ENCODE measurements at places on chromosomes 13 and 19.

- no peak for DNase-seq
Observed at GRCh38 chr13:51588406-51588949, 4.2 kb downstream of the WDFY2 start.

DNA sequence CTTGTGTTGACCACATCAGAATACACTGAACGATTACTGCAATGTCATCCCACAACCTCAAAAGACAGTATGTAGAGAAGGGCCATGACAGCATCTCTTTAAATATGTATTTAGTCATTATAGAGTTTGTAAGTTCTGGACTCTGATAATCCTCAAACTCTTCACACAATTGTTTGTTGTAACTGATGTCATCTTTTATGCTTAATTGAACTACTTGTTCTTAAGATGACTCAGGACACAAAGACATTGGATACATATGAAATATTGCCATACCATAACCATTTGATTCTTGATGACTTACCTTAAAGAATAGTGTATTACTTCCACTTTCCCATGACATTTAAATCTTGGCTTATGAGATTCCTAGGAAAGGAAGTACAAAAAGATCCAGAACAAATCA, 347.6 kb downstream of the KLF5 start:
- DNase-seq: no peak

DNA sequence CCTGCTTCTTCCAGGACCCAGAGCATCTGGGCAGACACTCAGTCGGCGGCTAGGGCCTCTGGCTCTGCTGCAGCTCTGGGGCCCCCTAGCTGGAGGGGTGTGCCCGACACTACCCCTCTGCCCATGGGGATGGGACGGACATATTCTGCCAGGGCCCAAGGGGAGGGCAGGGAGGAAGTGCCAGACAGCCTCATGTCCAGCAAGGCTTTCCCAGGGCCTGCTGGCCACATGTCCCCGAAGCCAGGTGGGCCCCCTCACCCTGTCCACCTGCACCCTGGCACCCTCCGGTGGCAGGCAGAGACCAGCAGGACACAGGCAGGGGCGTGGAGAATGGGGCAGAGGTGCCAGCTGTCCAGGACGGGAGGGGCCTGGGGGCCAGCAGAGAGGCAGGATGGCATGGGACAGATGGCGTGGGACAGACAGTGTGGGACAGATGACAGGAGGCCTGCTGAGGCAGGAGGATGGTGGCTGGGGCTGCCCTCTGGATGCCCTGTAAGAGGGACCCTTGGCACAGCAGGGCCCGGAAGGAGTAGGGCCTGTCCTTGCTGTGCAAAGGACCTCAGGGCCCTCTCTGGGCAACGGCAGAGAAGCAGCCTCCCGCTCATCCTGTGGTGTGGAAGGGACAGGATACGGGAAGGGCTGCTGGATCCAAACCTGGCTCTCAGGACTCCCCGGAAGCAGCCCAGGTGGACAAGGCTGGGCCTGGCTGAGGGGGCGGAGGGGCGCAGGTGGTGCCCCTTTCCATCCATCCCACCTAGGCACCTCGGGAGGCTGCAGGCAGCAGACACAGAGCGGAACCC, 29.1 kb downstream of the CEBPG start:
- no peak for DNase-seq

DNA sequence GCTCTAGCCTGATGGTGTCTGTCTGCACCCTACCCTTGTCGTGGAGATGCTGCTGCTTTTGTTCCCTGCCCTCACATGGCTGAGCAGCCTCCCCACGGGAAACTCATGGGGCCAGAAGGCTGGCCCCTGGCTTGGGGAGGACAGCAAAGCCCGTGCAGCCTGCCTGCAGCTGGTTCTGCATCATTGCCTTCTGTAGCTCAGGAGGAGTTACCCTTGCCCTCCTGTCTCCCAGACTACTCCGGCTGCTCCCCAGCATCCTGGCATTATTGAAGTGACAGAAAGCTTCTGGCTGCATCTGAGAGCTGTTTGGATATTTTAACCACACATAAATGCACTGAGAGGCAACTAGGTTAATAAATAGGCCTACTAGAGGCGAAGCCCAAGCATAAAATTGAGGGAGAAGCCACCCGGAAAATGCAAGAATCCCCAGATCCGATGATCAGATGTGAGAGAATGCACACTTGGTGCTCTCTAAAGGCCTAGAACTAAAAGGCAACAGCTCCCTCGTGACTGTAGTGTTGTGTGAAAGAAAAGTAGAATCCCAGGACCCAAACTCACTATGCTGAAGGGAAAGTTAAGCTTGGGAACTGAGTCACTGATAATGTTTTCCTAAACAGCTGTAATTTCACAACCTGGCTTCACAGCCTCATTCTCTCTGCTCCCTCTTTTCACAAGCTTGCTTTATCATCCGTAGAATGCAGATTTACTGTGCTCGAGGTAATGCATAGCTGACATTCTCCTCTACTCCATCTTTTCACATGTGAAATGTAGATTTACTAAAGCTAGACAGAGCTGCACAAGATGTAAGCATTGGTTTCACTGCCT, 110.8 kb downstream of the TNFRSF19 start:
- DNase-seq: no peak

DNA sequence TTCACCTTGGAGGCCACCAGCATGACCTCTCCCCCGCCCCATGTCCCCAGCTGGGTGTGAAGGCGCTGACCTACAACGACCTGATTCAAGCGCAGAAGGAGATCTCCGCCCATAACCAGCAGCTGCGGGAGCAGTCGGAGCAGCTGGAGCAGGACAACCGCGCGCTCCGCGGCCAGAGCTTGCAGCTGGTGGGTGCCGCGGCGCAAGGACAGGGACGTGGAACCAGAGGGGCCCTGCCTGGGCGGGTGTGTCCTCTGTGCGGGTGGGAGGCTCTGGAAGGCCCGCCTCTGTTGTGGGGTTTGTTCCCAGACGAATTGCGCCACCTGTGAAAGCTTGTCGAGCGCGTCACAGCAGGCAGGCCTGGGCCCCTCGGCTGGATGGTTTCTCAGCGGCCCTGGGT, 22.3 kb downstream of the PLEKHJ1 start:
- DNase-seq: no peak

- DNase-seq: no peak
Observed at GRCh38 chr13:28056426-28056825, 44.0 kb downstream of the FLT3 start.

GRCh38 chr13:87078947-87079795, 592.0 kb upstream of the SLITRK5 start:
- no peak for DNase-seq

- no peak for DNase-seq
Observed at GRCh38 chr13:98454389-98454881, 122.5 kb downstream of the STK24 start.

DNA sequence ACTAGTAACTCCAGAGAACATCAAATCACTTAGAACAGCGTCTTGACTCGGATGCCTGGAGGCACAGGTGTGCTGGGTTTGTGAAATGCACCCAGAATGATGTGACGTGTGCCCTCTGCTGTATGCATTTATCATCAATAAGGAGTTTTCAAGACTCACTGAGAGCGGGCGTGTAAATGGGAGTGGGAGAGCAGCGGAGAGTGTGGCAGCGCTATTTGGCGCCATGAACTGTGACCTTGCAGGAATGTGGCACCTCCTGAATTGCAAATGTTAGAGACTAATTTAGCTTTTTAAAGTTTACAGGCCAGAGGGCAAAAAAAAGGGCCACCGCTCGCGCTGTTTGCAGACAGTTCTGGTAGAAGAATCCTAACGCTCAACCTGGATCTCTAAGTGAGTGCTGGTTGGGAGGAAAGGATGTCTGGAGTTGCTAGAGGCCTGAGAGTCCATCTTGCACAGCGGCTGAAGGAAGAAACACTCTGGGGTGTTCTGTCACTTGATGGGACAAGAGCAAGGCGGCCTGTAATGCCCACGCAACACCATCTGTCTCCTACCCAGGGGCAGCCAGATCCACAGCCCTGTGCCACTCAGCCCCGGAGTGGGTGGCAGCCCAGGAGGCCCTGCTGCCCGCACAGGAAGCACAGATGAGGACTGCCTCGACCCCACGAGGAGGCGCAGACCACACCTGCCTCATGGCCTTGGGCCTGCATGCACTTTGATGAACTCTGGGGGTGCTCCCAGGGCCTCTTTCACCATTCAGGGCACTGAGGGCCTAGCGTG, 19.7 kb downstream of the RANBP3 start:
- DNase-seq: no peak

GRCh38 chr19:4246767-4247593, at the start of gene YJU2:
Gene YJU2, plus strand, starts transcription at chr19:4247080. Its CDS starts 67 bp downstream, at chr19:4247147.
- peak; percentile 100 for DNase-seq

DNA sequence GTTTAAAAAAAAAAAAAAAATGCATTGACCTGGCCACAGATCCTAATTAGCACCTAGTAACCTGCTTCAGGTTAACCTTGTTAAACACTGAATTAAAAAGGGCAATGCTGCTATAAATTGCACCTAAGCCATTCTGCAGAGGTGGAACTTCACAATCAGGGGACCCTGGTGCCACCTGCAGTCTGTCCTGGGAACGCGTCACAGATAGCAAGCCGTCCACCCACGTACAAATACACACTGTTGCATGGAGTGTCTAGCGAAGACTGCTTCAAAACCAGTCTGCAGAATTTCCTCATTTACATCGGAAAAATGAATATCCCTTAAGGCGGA, 169.3 kb downstream of the COL4A1 start:
- peak; percentile 65 for DNase-seq

DNA sequence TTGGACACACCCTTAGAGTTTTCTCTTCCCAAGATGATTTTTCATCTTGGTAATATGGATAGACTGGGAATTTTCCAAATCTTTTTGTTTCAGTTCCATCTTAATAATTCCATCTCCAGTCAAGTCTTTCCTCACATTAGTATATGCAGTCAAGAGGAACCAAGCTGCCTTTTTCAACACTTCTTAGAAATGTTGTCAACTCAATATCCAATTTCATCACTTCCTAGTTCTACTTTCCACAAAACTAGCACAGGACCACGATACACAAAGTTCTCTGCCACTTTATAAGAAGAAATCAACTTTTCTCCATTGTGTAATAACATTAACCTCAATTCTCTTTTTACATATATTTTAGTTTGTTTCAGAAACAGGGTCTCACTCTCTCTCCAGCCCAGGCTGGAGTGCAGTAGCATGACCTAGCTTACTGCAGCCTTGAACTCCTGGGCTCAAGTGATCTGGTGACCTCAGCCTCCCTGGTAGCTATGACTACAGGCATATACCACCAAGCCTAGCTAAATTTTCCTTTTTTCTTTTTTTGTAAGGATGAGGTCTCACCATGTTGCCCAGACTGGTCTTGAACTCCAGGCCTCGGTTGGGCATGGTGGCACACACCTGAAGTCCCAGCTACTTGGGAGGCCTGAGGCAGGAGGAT, 15.5 kb downstream of the ZNF443 start:
- DNase-seq: no peak

GRCh38 chr19:42323473-42323851, 2.0 kb upstream of the MEGF8 start:
- no peak for DNase-seq

- no peak for DNase-seq
Observed at GRCh38 chr19:44694184-44694579, 4.8 kb upstream of the CEACAM16 start.

- DNase-seq: no peak
Observed at GRCh38 chr19:2136796-2137195, 14.6 kb downstream of the AP3D1 start.

- no peak for DNase-seq
Observed at GRCh38 chr19:42961119-42961518, 24.1 kb upstream of the PSG7 start.

DNA sequence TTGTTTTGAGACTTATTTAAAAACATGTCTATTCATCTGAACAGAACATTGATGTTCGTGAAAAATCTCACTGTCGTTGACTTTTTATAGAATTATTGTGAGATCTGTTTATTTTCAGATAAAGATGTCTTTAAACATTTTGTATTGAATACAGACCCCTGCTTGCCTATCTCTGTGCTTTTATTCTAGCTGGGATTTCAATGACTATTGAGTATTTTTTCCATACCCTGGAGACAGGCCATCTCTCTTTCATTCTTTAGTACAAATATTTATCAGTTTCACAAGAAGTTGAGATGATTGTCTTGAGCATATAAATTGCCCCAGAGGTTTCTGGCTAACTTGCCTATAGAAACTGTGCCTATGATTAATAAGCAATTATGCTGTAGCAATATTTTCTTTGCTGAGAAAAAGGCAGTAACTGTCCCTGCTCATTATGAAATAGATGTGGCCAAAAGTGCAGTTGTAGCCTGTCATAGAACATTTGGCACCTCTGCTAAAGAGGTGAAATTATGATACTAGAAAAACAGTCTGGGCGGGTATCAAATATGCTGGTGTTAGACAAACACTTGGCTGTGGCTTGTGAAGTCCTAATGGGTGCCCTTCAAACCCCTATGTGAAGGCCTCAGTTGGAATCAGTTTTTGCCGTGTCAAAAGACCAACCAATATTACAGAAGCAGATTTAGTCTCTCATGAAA, 360.6 kb downstream of the HS6ST3 start:
- no peak for DNase-seq

GRCh38 chr13:60229708-60230272, 66.1 kb upstream of the DIAPH3 start:
- DNase-seq: no peak

- no peak for DNase-seq
Observed at GRCh38 chr13:46773541-46773940, 23.4 kb downstream of the ESD start.

DNA sequence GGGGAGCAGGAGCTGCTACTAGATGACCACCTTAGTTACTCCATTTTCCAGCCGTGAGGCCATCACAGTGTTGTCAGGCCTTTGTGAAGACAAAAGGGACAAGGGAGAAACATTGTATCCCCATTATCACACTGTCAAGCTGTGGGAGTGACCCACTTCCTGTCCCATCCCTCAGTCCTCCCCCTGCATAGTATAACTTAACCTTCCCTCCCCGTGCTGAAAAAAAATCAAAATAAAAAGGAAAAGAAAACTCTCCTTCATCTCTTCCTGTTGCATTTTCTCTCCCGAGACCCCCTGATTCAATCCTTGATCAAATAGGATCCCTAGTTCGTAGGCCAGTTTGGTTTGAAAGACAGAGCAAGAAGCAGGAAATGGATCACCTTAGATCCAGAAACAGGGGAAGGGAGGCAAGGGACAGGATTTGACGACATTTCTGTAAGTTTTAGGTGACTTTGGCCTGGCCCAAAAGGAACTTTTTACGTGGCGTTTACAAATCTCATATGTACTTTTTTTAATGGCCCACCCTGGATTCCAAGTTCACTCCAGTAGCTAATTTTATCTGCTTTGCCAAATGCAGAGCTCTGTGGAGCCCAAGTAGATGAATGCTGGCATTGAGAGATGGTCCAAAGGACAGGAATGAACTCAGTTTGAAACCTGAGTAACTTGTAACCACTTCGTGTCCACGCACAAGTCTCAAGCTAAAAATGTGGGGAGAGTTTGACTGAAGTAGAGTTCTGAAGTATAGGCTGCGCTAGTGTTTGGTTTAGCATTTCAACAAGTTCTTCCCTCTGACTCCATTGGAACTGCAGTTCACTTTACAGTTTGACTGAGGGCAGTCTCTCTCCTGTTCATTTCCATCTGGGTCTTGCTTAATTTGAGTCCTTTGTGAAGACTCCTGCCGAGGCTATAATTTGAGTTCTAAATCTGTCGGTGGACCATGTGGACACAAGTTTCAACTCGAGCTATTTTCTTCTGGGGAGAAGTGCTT, 16.6 kb upstream of the GATAD2A start:
- no peak for DNase-seq

- DNase-seq: no peak
Observed at GRCh38 chr13:104132849-104133248, 1066.6 kb upstream of the SLC10A2 start.

Measured in GM10248 (cell line).